ENCODE measurements at places on chromosomes 2 and 18. TPM values are rescaled to one million over a fixed set of nuclear protein-coding genes. Genes with fewer than 3 reads are reported as not detected.
A peak's percentile ranks its signal among the peaks of the same experiment; 100 is the strongest.

GRCh38 chr2:55311444-55311870, 42.4 kb upstream of the MTIF2 start:
- DNase-seq, result no peak

Gene SPHKAP
- total RNA-seq, result not detected

- no peak for DNase-seq
Measured at GRCh38 chr18:58653814-58654509, 17.3 kb upstream of the MALT1 start.

DNA sequence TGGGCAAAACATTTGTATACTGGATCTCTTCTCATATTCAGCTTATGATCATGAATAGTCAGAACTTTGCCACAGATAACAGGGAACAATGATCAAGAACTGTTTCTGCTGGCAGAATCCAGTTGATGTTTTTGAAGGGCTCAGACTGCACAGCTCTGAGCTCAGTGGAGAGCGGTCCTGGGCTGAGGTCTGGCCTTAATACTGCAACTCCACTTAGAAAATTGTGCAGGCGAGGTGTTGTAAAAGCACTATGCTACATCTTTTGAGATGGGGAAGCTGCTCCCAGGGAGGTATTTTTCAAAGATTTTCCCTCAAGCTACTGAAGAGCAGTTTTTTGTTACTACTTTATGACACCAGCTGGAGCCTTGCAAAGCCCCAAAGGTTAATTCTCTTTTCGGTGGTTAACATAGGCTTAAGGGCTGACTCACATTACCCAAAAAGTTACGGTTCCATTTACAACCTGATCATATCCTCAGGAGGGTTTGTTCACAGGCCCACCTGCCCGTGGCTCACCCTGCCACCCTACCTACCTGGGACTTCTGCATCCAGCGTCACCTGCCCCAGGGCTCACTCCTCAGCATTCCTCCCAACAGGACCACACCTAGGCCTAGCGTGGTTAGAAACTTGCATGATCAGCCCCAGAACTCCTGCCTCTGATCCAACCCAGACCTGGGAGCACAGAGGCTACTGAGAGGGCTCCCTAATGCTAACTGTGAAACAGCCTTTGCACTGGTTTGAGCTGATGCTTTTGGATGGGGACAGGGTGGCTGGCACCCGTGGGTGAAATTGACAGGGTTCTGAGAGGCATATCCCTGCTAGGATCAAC, 114.4 kb downstream of the NCK2 start:
- DNase-seq, result no peak

DNA sequence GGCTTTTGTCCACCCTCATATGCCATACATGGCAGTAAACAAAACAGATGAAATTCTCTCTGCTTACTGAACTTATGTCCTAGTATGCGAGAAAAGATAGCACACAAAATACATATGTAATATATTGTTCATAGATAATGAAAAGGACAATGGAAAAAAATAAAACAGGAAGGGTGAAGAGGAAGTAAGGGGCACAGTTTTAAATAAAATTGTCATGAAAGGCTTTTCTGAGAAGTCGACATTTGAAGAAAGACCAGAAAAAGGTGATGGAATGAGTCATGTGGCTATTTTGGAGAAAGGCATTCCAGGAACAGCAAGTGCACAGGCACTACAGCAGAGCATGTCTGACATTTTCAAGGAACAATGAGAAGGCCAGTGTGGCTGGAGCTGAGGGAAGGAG, 56.4 kb downstream of the KCNH7 start:
- DNase-seq, result no peak

DNA sequence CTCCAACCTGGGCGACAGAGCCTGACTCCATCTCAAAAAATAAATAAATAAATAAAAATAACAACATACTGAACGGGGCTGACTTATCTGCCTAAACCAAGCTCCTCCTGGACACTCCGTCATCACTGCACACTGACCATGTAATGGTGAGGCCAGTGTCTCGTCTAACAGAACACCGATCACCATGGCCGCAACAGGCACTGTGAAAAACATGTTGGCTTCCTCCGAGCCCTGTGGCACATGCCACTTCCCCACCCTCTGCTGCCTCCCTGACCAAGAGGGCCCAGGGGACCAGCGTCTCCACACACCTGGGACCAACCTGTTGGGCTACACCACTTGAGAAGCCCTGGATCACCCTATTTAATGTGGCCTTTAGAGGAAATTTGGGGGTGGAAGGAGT, 33.9 kb downstream of the ZNF516 start:
- no peak for DNase-seq

DNA sequence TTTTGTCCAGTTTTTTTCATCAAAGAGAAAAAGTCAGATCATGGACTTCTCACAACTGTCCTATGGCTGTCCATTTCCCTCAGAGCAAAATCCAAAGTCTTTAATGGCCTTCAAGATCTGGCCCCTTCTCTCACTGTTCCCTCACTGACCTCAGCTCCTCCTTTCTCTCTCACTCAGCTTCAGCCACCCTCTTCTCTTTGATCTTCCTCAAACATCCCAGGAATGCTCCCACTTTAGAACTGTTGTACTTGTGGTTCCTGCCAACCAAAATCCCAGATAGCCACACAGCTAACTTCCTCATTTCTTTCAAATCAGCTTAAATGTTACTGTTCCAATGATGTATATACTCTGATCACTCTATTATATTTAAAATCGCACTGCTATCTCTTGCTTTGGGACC, 82.9 kb downstream of the NUP35 start:
- DNase-seq, result no peak

- DNase-seq, result peak; percentile 41
Measured at GRCh38 chr2:54041135-54041534, 70.3 kb upstream of the PSME4 start.

- DNase-seq, result no peak
Measured at GRCh38 chr2:106201661-106202060, 7.6 kb upstream of the UXS1 start.

Gene CYS1
- total RNA-seq, result 3.3 TPM
